ENCODE measurements at places on chromosomes 12 and 14. TPM values are rescaled to one million over a fixed set of nuclear protein-coding genes. Genes with fewer than 3 reads are reported as not detected.

The SYCP3 gene
- total RNA-seq = 0.29 TPM

The TAS2R7 gene
- total RNA-seq = not detected

The RAB15 gene
- total RNA-seq = 16.4 TPM

The LIN7A gene
- total RNA-seq = not detected

The KLRC4 gene
- total RNA-seq = 0.16 TPM

DNA sequence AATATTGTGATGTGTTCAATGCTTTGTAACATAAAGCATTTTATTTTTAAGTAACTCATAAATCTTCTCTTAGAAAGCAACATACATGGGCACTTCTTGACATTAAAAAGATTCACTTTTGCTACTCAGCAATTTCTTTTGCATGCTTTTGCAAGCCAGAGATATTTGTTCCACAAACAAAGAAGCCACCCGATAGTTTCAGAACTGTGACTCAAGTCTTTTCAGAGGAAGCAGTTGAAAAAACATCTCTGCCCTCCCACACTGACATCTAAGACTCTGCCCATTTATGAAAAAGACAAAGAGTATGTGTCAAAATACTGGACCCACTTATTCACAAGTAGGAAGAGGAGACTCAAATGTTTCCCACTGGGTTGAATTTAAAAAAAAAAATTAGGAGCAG is 7.5 kb downstream of the APPL2 start:
- peak; percentile 39 for DNase-seq

- peak; percentile 83 for DNase-seq
Observed at GRCh38 chr14:35814371-35815005, 5.4 kb upstream of the RALGAPA1 start.

DNA sequence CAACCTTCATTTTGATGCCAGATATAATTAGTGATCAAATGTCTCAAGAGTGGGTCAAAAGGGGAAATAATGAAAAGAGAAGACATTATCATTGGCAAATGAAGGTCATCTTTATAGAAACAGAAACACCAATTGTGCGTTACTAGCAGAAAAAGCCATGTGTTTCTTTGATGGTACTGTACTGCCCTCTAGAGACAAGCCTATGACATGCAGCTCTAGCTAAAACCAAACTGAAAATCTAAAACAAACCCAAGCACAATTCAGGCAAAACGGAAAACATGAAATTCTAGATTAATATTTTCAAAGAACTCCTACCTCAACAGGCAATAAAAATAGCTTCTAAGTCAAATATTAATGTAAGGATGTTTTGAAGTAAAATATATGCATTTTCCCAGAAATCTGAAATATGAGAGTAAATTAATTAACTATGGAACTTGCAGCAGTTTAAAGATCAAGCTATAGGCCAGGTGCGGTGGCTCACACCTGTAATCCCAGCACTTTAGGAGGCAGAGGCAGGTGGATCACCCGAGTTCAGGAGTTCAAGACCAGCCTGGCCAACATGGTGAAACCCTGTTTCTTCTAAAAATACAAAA is 115.4 kb downstream of the KLHL28 start:
- DNase-seq = peak; percentile 70

- DNase-seq = no peak
Observed at GRCh38 chr12:91056488-91056887, 1.3 kb downstream of the KERA start.

- no peak for DNase-seq
Observed at GRCh38 chr12:23093488-23093887, 468.5 kb downstream of the ETNK1 start.

DNA sequence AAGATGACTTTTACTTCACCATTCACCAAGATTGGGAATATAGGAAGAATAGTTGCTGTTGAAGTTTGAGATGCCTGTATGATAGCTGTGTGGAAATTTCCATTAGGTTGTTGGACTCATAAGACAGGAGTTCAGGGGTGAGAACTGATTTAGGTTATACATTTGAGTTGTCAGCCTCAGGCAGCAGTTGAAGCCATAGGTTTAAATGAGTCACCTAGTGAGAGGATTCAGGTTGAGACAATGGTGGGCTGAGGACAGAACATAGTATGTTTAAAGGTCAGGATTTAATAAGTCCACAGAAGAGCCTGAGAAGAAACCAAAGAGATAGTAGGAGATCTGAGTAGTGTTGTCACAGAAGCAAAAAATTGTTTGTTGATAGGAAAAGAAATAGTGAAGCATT is 63.6 kb upstream of the MON2 start:
- no peak for DNase-seq

- peak; percentile 90 for DNase-seq
Observed at GRCh38 chr12:27814411-27814810, 34.4 kb upstream of the MANSC4 start.

- peak; percentile 94 for DNase-seq
Observed at GRCh38 chr12:92570056-92570753, 132.6 kb upstream of the PLEKHG7 start.

GRCh38 chr14:22415605-22415959 is 173.4 kb downstream of the DAD1 start:
- no peak for DNase-seq

DNA sequence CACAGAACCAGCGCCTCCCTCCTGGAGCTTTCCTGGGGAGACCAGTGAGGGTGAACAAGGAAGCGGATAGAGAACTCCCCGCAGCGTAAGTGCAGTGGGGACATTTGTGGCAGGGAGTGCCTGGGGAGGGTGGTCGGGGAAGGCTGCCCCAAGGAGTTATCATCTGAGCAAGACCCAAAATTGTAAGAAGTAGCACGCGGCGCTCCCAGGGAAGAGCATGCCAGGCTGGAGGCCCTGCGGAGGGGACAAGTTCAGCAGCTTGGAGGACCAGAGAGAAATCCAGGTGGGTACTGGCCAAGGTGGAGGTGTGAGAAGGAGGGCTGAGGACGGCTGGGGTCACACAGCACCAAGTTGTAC is 46.2 kb upstream of the RIMBP2 start:
- DNase-seq = no peak

GRCh38 chr14:91996948-91997371 is 42.9 kb downstream of the TRIP11 start:
- peak; percentile 80 for DNase-seq

DNA sequence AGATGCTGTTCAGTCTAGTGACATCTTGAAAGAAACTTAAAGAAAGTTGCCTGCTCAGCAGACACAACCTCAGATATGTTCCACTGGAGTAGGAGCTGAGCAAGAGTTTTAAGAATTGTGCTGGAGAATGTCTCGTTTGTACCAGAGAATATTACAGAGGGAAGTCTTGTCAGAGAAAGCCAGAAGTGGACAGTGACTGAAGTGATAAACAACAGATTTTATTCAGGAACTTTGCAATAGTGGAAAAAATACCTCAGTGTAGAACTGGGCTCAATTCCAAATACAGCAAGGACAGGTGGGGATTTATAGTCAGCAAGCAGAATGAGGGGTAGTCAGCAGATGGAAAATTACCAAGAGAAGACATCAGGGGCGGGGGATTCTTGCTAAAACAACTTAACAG is 18.6 kb downstream of the ZDHHC17 start:
- no peak for DNase-seq

GRCh38 chr14:53668897-53669296 is 287.7 kb downstream of the BMP4 start:
- no peak for DNase-seq

GRCh38 chr14:68857516-68858070 is 64.7 kb upstream of the ZFP36L1 start:
- no peak for DNase-seq

DNA sequence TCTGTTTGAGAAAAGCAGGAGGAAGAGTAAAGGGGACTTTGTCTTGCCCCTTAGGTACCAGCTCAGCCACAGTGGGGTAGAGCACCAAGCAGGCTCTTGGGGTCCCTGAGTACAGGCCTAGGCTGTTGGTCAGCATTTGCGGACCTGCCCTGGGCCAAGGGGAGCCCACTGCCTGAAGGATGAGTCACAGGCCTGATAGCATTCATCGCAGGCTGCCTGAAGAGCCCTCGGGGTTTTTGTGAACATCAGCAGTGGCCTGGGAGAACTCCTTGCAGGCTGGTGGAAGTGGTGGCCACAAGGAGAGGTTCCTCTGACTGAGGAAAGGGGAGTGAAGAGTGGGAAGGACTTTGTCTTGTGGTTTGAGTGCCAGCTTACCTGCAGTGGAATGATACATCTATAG is 25.0 kb upstream of the P2RX7 start:
- no peak for DNase-seq

DNA sequence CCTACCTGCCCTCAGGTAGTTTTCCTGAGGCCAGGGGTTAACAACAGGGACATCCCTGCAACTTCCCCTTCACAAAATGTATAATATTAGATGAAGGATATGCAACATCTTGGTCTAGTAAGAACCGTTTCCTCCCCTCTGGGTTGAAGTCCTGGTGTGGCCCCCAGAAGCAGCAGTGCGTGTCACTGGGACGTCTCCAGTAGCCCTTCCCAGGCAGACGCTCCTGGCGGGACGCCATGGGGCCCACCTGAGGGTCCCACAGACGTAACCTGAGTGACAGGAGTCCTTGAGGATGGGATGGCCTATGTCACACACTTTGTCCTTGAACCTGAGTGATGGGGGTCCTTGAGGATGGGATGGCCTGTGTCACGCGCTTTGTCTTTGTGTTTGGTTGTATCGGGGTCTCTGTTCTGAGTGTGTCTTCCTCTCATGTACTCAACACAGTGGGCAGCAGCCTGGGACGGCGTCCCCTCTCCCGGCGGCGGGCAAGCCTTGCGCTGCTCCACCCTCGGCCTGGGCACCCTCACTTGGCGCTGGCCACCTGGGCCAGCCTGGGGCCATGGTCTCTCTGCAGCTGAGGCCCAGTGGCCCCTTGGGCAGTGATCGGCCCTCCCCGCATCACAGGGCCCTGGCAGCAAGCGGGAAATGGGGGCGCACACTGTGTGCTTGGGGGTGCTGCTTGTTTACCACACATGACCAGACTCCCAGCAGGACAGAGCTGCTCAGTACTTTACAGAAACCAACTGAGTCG is 14.3 kb upstream of the AMN start:
- DNase-seq = no peak

DNA sequence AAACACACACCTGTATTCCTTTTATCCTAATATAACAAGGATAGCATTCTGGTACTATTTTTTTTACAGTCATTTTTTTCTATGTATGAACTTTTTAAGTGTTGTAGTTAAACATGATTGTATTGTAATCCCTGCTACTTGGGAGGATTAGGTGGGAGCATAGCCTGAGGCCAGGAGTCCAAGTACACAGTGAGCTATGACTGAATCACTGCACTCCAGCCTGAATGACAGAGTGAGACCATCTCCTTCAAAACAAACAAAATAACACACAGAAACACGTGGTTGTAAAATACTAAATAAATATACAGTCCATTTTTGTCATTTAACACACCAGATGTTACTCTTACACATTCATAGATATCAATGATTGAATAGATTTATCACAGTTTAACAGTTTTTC is 56.9 kb downstream of the MAP4K5 start:
- no peak for DNase-seq

DNA sequence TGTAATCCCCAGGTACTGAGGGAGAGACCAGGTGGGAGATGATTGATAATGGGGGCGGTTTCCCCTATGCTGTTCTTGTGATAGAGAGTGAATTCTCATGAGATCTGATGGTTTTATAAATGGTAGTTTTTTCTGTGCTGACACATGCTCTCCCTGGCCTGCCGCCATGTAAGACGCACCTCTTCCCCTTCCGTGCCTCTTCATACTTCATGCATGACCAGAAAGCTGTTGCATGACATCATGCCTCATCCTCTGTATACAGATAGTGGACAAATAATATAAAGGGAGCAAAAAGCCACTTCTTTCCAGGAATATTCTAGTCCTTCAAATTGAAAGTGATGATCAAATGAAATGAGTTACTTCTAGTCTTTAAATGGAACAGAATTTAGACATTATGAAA is 47.3 kb upstream of the LRIG3 start:
- no peak for DNase-seq

DNA sequence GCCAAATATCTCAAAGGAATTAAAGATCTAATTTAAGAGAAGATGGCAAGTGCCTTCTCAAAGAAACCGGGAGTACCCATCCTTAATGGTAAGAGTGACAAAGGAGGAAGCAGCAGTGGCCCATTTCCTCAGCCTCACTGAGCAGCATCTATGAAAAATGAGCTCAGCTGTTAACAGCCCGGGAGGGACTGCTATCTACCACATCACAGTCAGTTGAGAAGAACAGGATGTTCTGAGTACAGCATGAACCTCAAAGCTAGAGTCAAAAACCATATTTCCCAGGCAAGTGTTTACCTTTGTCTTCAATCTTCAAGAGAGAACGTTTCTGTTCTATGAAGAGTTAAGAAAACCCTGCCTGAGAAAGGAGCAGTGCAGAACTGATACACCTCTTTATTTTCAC is 115.0 kb downstream of the BTG1 start:
- DNase-seq = no peak

- no peak for DNase-seq
Observed at GRCh38 chr14:54606178-54606577, 39.2 kb downstream of the SAMD4A start.

DNA sequence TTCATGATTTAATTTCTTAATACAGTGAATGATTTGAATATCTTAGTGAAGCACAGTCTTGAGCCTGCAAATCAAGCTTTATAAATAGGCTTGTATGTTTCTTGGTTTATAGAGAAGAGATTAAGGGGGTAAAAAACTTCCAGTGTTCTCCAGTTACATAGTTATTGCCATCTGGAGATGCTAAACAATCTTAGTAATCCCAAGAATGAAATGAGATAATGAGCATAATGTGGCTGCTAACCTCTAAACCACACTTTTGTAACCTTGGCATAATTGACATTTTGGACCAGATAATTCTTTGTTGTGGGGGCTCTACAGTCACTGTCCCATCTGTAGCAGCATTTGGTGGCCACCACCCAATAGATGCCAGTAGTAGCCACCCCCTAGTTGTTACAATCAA is 316.8 kb downstream of the CCDC91 start:
- no peak for DNase-seq

DNA sequence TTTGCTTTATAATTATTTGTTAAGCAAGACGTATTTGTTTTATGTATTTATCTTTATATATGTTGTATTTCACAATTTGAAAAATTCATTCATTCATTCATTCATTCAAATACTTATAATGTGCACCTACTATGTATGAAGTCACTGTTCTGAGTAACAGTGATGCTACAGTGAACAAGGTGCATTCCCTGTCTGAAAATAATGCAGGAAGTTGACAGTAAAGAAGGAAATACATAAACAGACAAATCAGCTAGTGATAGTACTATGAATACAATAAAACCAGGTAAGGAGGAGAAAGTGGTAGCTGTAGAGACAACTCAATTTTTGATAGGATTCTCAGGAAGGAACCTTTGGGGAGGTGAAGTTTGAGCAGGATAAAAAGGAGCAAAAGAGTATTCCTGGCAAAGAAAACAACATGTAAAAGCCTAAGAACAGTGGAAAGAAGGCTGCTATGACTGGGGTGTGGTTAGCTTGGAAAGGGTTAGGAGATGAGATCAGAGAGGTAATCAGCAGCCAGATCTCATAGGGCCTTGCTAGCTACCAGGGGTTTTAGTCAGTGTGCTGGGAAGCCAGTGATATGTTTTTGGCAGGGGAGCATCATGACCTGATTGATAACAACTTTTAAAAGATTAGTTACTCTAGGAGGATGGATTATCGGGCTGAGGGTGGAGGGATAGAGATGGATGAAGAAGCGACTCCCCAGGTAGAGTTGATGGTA is 17.4 kb downstream of the BICDL1 start:
- no peak for DNase-seq

GRCh38 chr14:104524726-104525125 is 54.8 kb upstream of the C14orf180 start:
- no peak for DNase-seq

All from SK-MEL-5 (cell line).